MV-4-11 (cell line): ENCODE measurements at places on chromosomes 3 and 15.

- no peak for DNase-seq
Observed at GRCh38 chr3:43072361-43072760, 33.5 kb downstream of the POMGNT2 start.

- DNase-seq: no peak
Observed at GRCh38 chr3:117355566-117355965, 646.0 kb downstream of the TUSC7 start.

GRCh38 chr15:95690631-95691340 is 639.7 kb upstream of the NR2F2 start:
- DNase-seq: no peak

GRCh38 chr15:31489801-31490646 is 163.4 kb downstream of the KLF13 start:
- DNase-seq: peak; percentile 48

- peak; percentile 54 for DNase-seq
Observed at GRCh38 chr15:74545086-74545485, 4.1 kb downstream of the ARID3B start.

GRCh38 chr3:104385421-104385820 is 981.3 kb upstream of the ALCAM start:
- peak; percentile 67 for DNase-seq

DNA sequence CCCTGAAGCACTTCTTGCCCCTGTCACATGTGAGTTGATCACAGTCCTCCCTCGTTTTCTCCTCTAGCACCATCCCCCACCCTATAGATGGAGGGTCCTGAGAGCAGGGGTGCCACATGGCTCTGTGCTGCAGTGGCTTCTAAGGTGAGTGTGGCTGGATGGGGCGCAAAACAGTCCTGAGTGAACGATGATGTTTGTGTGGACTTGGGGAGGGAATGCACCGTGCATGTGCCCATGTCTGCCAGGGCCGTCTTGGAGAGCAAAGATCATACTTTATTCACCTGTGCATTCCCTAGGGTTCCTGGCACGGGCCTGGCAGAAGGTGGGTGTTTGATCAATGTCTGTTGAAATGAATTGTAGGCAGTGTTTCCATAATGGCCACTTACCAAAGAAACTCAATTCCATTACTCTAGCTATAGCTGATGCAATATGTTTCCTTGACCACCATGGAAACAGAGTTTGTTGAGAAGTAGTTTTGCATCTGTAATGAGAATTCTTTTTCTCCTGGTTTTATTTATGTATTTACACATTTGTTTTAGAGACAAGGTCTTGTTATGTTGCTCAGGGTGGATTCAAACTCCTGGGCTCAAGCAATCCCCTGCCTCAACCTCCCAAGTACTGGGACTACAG is 58.0 kb downstream of the ABTB1 start:
- DNase-seq: no peak

- DNase-seq: no peak
Observed at GRCh38 chr15:56031836-56032235, 38.4 kb upstream of the NEDD4 start.

- peak; percentile 63 for DNase-seq
Observed at GRCh38 chr3:63911873-63912767, at the start of gene SCAANT1. SCAANT1 (minus strand) TSS chr3:63912383.

GRCh38 chr15:36884936-36885635 is 215.3 kb downstream of the MEIS2 start:
- DNase-seq: no peak

DNA sequence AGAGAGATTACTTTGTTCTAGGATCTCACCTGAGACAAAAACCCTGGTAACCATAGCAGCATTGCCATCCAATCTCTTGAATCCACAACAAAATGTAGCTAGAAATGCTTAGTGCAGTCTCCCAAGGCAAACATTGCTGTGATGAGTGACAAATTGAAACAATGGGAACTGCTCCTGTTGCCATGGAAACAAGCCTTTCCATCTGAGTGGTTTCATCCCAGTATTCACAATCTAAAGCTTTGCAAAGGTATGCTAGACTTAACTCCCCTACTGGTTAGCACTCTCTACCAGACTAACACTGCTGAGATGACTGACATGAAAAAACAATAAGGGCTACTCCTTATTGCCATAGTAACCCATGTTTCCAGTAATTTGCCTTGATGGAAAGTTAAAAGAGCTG is 172.6 kb upstream of the CNTN3 start:
- DNase-seq: no peak

- no peak for DNase-seq
Observed at GRCh38 chr3:144073698-144074097, 102.1 kb downstream of the DIPK2A start.

GRCh38 chr15:26179906-26180305 is 316.8 kb upstream of the ATP10A start:
- DNase-seq: peak; percentile 23

DNA sequence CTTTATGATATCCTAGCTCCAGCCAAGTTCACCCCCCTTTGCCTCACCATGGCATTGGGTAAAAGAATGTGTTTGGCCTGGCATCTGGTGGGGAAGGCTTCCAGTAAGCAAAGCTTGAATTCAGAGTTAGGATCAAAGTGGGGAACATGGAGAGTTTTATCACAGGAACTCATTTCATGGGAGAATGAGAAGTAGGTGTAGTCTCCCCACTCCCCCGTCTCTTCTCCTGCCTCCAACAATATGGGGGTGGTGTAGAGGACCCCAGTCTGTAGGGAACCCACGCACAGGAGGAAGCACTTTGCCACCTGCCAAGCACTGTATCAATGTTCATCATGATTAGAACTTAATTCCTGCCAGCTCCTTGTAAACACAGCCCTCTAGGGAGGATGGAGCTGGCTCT is 200.5 kb downstream of the UACA start:
- DNase-seq: no peak

GRCh38 chr15:38560456-38560926 is 4.1 kb downstream of the RASGRP1 start:
- no peak for DNase-seq

GRCh38 chr3:114260152-114260551 is 22.8 kb upstream of the ZNF80 start:
- DNase-seq: no peak

DNA sequence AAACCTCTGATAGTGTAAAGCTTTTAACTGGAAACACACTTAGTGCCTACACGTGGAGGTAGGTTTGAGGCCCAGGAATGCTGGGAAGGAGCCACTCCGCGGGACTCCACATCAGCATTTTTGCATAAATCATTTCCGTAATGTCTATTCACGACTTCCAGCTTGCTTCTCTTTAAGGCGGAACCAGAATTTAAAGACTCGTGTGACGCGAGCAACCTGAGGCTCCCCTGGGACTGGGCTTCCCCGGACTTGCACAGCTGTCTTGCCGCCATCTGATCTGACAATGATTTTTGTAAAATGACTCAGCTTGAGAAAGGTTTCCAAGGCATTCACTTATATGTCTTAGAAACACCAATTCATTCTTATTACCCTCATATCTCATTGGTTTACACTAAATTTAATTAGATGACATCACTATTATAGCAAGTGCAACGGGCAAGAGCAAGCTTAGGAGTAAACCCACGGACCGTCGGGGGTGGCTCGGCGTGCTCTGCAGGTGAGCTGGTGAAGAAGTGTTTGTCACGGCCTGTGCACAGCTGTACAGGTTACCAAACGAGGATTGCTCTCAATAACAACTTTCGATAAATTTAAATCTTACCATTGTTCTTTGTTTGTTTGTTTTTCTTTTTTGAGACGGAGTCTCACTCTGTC is 95.2 kb downstream of the CHSY1 start:
- DNase-seq: no peak

DNA sequence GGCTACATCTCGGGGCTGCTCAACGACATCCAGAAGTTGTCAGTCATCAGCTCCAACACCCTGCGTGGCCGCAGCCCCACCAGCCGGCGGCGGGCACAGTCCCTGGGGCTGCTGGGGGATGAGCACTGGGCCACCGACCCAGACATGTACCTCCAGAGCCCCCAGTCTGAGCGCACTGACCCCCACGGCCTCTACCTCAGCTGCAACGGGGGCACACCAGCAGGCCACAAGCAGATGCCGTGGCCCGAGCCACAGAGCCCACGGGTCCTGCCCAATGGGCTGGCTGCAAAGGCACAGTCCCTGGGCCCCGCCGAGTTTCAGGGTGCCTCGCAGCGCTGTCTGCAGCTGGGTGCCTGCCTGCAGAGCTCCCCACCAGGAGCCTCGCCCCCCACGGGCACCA is 17.0 kb downstream of the ANKRD63 start:
- no peak for DNase-seq

GRCh38 chr15:89971592-89971997 is 29.5 kb upstream of the ZNF710 start:
- DNase-seq: peak; percentile 15

DNA sequence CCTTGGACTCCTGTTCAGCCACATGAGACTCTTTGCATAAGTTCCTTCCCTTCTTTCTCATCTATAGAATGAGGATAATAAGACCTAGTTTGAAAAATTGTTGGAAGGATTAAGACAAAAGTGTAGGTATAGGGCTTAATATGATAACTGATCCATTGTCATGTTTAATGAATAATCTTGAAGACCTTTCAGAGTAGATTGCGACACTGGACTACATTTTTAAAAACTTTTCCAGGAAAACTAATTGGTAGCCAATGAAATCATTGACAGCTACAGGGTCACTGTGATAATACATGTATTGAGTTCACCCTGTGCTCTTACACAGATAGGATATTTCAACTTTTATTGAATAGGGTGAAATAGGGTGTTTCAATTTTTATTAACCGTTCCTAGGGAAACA is 78.5 kb upstream of the FBN1 start:
- DNase-seq: no peak

DNA sequence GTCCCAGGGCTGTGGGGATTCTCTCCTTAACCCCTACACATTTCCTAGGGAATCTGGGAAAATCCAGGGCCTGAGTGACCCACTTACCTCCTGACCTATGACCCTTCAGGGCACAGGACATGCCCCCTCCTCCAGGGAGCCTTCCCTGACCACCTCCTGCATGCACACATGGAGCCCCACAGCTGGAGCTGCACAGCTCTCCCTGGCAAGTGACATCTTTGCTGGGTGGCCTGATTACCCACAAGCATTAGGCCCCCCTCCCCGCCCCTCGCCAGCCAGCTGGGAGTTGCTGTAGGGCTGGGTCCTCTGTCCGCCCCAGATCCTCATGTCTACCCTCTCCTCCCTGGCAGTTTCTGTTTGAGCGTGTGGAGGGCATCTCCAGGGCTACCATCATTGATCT is 21.4 kb downstream of the HDAC11 start:
- no peak for DNase-seq

- DNase-seq: no peak
Observed at GRCh38 chr3:188641076-188641475, 487.1 kb downstream of the LPP start.

GRCh38 chr3:107913701-107914100 is 177.1 kb downstream of the CD47 start:
- DNase-seq: peak; percentile 94

DNA sequence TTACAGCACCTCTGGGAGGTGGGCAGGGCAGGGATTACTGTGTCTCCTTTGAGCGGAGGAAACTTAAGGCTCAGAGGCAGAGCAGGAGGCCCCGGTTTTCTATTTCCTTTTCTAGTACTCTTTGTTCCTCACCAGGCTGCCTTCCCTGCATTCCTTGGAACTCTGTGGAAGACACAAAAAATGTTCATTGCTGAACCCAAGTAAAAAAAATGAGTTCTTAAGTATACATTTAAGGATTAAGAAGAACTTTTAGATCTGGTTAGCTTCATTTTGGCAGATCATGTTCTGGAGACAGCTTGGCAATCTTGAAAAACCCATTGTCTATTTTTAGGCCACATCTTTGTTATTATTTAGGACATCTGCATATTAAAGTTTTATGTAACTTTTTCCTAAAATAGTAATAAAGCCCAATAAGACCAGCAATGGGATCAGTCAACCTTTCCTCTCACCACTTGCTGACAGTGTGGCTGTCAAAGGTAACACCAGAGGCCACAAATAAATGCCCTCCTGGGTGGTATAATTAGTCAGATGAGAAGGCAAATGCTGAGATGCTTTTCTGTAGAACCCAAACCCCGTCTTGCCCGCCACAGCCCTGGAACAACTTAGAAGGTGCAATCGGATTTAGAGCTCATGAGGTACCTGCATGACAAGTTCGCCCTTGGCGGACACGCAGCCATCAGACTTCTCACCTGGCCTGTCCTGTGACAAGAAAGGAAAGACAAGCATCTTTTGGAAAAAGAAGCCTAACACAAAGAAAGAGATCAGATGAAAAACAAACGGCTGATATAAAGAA is 97.2 kb downstream of the DGKG start:
- DNase-seq: no peak

DNA sequence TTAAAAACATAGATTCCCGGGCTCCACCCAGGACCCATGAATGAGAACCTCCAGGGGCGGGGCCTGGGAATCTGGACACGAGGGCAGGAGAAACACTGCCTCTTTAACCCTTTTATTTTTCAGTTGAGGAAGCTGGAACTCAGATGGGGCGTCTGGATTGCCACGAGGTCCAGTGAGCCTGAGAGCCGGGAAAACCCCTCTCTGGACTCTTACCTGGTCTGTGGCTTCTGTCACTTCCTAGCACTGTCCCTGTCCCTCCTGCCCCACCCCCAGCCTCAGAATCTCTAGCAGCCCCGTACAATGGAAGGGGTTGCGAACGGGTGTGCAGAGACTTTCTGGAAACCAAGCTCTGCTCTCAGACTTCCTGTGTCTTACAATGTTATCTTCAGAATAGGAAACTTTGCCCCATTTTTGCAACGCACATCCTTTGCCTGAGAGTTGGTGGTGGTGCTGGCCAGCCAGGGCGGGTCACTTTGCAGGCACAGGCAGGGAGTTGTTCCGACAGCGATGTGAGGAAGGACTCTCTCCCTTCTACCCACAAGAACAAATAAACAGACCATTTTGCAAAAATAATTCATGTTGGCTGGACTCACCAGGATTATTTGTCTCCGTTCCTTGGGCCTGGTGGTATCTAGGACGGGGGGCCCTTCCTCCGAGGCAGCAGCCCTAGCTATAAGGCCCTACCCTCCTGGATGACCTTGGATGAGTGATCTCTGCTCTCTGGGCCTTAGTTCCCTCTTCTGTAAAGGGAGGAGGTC is 59.1 kb downstream of the SMAD6 start:
- no peak for DNase-seq

DNA sequence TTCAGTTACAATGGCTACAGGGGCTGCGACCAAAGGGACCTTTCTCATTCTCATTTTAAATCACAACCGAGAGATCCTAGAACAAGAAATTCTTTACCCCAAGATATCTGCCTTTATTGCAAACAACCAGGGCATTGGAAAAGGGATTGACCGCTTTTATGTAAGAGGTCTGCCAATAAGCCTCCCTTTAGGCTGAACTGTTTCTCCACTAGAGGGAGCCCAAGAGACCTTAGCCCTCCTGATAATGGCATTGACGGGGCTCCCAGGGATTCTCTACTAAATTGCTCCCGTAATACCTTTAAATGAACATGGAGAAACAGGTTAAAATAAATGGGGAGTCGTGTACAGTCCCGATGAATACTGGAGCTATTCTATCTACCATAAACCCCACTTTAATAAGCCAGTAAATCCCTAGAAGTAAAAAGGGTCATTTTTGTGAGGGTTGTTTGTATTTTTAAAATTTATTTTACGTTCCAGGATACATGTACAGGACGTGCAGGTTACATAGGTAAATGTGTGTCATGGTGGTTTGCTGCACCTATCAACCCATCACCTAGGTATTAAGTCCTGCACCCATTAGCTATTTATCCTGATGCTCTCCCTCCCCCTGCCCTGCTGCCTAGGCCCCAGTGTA is 7.5 kb upstream of the IGSF10 start:
- DNase-seq: peak; percentile 31
